Vagina (tissue), 2 donors: ENCODE measurements at places on chromosomes 13 and 19.

DNA sequence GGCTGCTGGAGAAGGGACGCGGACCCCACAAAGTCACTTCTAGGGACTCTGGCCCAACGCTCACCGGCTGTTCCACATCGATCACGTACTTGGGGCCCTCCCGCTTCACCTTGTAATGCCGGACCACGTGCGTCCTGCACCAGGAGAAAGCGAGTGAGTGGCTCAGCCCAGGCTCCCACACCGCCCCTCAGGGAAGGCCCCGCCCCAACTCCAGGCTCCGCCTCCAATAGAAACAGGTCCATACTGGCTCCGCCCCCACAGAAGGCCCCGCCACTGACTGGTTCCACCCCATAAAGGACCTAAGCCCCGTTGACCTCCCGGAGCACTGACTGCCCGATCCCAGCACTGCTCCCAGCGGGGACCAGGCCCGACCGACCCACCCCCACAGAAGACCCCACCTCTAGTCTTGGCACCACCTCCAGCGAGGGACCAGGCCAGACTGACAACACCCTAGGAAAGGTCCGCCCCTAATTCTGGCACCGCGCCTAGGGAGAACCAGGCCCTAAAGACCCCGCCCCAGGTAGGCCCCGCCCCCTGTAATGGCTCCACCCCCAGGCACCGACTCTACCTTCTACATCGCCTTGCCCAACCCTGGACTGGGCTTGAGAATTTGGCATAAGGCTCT lies 11.3 kb downstream of the STAP2 start:
- no peak for DNase-seq

- DNase-seq: no peak
These were observed 225.0 kb downstream of the FGF14 start for GRCh38 chr13:102176846-102177245.

GRCh38 chr13:24129914-24130774 lies 30.4 kb upstream of the SPATA13 start:
- no peak for DNase-seq

DNA sequence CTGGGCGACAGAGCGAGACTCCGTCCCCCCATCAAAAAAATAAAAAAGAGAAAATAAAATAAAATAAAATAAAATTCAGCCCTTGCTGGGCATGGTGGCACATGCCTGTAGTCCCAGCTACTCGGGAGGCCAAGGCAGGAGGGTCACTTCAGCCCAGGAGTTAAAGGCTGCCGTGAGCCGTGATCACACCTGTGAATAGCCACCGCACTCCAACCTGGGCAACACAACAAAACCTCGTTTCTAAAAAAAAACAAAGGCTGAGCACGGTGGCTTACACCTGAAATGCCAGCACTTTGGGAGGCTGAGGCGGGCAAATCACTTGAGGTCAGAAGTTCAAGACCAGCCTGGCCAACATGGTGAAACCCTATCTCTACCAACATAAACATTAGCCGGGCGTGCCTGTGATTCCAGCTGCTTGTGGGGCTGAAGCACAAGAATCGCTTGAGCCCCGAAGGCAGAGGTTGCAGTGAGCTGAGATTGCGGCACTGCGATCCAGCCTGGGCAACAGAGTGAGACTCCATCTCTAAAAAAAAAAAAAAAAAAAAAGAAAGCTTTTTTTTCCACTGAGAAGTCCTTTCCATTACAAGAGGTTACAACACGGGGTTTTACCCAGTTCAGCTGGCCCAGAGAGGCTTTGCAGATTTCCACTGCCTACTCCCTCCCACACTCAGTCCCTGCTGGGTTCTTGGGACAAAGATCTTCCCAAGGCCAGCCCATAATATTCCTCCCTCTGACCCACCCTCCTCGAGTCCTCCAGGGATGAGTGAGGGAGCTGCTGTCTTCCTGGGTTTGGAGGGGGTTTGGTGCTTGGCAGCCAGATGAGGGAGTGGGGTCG lies 6.4 kb downstream of the ANGPTL4 start:
- no peak for DNase-seq

- DNase-seq: no peak
These were observed 98.0 kb downstream of the GADD45B start for GRCh38 chr19:2573916-2574315.

- no peak for DNase-seq
These were observed 38.2 kb downstream of the ATP12A start for GRCh38 chr13:24718192-24718965.

GRCh38 chr13:111920932-111921705 lies 145.8 kb upstream of the SOX1 start:
- DNase-seq: no peak

DNA sequence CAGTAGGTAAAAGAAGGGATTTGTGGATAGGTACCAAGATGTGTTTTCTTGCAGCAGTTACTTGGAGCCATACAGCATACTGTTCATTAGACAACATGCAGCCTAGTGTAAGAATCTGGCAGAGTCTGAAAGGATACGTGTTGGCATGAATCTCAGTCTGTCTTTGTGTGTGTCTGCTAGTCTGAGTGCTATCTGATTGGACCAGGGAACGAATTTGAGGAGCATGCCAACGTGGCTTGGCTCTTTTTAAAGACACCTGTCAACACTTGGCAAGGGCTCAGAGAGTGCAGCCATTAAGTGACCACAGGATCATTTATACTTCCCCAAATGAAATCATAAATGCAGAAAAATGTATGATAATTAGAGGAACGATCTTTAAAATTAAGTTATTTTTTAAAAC lies 27.6 kb upstream of the ATXN8OS start:
- no peak for DNase-seq
